ENCODE measurements at places on chromosomes 7 and 10.

DNA sequence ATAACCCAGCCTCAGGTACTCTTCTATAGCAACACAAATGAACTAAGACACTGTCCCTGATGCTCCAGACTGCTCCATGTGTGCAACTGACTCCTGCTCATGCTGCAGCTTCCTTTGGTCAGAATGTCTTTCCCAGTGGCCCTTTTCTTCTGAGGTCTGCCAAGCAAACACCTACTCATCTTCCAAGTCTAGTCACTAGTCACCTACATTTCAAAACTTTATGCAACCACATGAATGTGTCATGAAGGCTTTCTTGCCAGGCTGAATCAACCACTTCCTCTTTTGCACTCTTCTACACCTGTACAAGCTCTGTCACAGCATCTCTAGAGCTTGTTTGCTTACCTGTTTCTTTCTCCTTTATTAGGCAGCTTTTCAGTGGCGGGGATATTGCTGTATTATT, 75.8 kb downstream of the LSMEM1 start:
- no peak for DNase-seq

- no peak for DNase-seq
Observed at GRCh38 chr7:44149571-44150465, 8.7 kb upstream of the MYL7 start.

- DNase-seq, result no peak
Observed at GRCh38 chr7:8357536-8357935, 75.9 kb upstream of the NXPH1 start.

GRCh38 chr10:59037018-59037389, 139.4 kb upstream of the PHYHIPL start:
- no peak for DNase-seq

DNA sequence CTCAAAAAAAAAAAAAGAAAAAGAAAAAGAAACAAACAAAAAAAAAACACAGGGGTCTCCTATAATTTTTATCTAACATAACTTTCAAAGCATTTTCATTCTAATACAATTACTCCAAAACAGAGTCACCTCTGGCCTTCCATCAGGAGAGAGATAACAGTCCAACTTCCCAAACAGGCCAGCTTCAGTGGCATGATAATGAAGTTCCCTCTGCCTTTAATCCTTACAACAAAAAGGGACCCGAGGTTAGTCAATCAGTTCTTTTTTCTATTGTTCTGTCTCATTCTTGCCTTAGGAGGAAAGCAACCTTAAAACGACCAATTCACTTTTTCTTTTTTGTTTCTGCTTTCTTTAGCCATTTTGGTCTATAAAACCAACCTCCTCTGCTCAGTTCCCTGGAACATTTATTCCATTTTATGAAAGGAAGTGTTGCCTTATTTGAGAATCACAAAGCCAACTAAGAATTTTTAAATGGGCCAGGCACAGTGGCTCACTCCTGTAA, 16.5 kb upstream of the FXYD4 start:
- DNase-seq, result no peak

GRCh38 chr7:140667476-140667875, 5.3 kb upstream of the ADCK2 start:
- no peak for DNase-seq

- DNase-seq, result no peak
Observed at GRCh38 chr7:32937344-32938174, 19.7 kb upstream of the FKBP9 start.

GRCh38 chr10:35274498-35275060, 61.7 kb upstream of the CCNY start:
- no peak for DNase-seq

GRCh38 chr10:100890673-100891317, 22.0 kb upstream of the SLF2 start:
- DNase-seq, result no peak
